ENCODE measurements at places on chromosomes 7 and 10.

DNA sequence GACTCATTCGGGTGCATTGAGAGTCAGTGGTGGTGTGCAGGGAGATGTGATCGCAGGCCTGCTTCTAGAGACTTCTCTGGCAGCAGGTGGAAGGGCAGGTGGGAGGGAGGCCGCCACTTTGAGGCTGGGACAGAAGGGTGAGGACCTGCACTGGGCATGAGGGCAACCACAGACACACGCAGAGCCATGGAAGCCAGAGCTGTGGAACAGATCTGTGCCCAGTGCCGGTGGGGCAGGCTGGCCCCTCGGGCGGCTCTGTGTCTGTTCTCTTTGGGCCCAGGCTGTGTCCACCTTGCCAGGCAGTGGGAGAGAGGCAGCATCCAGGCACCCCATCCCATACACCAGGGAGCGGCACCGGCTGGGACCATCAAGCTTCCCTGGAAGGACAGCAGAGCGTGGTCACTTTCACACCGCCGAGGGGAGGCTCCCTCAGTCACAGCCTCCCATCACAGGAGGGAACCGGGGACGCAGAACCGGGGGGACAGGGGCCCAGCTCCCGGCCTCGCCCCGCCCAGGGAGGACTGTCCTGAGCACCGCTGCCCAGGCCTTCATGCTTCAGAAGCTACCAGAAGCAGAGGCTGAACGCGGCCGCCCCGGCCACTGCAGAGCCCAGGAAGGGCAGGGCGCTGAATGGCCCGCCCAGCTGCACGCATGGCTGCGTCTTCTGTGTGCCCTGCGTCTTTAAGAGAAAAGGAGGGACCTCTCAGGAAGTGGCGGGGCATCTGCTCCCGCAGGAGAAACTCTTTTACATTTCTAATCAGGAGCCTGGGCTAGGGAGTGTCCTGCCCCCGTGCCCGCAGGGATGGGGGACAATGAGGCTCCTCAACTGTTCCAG is 32.1 kb downstream of the EN2 start:
- peak; percentile 52 for DNase-seq

- DNase-seq, result no peak
Measured at GRCh38 chr10:28058746-28059145, 59.9 kb upstream of the ODAD2 start.

DNA sequence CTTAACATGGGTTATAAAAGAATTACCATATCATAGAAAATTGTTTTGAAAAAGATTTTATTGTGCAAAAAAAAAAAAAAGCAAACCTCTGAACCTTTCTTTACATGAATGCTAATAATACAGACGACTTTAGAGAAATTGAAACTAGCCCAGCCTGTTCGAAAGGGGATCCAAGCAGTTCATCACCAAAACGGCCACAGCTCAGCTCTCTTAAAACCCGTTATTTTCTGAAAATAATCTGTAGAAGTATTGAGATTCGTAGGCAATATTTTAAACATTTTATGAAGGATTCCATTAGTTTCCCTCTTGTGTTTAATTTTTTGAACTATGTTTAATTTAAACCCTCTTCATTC is 9.9 kb upstream of the GSAP start:
- no peak for DNase-seq

- no peak for DNase-seq
Measured at GRCh38 chr7:131103997-131104396, 223.7 kb upstream of the MKLN1 start.

- no peak for DNase-seq
Measured at GRCh38 chr10:88931548-88931947, 21.0 kb downstream of the ACTA2 start.

- no peak for DNase-seq
Measured at GRCh38 chr7:2040201-2040892, 192.4 kb downstream of the MAD1L1 start.

DNA sequence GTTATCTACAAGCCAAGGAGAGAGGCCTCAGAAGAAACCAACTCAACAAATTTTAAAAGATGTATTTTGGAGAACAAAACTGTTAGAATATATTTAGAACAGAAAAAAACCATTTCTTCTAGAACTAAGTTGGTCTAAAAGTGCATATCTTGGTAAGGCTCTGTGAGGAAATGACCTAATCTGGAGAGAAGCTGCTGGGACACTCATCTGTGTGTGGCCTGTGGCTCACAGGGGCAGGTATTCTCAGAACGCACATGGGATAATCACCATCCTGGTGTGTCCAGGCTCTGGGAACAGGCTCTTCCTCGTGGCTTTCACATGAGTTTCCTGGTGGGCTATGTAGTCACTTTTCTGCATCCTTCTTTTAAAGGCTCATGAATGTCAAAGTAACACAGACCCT is 38.1 kb upstream of the PRSS1 start:
- no peak for DNase-seq

- no peak for DNase-seq
Measured at GRCh38 chr10:29723726-29724125, 89.0 kb upstream of the SVIL start.

GRCh38 chr10:99905971-99906370 is 103.8 kb downstream of the DNMBP start:
- DNase-seq, result no peak

DNA sequence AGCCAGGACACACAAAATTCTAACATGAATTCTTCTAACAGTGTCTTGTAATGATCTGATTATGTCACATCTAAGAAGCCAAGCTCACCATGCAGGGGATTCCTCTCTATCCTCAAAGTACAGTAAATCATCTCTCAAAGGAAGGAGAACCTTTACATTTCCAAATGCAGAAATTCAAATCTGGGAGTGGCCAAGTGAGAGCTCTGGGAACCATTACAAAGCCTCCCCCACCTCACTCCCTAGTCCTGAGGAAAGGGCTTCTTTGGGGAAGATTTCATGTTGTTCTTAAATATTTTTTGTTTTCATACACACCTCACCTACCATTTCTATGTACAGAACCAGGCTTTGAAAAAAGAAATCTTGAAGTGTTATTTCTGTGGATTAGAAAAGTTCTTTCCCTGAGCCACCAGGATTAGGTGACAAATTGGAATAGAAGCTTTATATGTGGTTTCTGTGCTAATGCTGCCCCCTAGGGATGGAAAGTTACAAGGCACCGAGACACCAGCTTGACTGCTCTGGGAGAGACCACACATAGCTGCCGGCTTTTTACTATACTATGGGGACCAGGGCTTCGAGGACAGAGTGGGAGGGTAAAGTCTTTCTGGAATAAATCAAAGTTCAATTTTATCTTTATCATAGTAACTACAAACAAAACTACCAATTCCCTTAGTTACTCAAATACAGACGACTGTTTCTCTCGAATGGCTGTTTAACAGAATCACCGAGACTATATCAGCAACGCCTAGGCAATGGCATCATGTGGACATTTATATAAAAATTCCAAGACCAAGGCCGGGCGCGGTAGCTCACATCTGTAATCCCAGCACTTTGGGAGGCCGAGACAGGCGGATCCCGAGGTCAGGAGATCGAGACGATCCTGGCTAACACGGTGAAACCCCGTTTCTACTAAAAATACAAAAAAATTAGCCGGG is 116.1 kb downstream of the RNF216 start:
- DNase-seq, result peak; percentile 76

GRCh38 chr7:134089446-134089845 is 37.7 kb upstream of the LRGUK start:
- no peak for DNase-seq

- DNase-seq, result no peak
Measured at GRCh38 chr7:96728139-96728538, 18.5 kb upstream of the SEM1 start.

DNA sequence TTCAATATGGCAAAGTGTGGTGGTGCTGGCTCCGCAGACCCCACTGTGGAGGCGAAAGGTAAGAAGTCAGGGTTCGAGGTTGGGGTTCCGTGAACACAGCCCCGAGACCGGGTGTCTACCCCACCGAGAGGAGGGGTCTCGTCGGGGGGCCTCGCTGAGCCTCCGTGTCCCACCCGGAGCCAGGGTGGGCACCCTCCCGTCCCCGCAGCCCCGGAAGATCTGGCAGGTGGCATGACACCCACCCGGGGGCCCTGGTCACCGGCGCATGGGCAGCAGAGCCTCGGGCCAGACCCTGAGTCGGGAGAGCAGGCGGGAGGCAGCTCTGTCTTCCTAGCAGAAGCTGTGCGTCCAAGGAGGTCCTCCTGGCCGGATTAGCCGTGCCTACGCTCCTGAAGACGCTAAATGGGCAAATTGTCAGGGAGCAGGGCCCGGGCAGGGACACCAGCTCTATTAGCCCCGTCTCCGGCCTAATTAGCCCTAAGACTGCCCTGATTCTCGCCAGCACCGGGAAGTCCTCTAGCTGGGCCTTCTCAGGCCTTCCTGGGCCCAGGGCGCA is 56.4 kb downstream of the UNCX start:
- DNase-seq, result no peak

DNA sequence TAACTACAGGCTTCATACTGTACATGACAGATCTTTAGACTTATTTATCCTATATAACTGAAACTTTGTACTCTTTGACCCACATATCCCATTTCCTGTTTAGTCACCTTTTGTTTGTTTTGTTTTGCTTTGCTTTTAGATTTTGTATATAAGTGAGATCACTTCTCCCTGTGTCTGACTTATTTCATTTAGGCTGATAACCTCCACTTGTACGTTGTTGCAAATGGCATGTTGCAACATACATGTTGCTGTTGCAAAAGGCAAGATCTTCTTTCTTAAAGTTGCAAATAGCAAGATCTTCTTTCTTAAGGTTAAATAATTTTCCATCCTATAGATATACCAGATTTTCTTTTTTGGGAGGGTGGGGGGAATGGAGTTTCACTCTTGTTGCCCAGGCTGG is 341.5 kb downstream of the OTUD1 start:
- DNase-seq, result no peak

- DNase-seq, result no peak
Measured at GRCh38 chr7:40544221-40544723, 409.5 kb downstream of the SUGCT start.

- no peak for DNase-seq
Measured at GRCh38 chr10:78316451-78316931, 282.8 kb downstream of the RPS24 start.

- no peak for DNase-seq
Measured at GRCh38 chr10:61063901-61064300, 119.9 kb upstream of the RHOBTB1 start.

- DNase-seq, result no peak
Measured at GRCh38 chr10:113122947-113123346, 172.9 kb downstream of the TCF7L2 start.

DNA sequence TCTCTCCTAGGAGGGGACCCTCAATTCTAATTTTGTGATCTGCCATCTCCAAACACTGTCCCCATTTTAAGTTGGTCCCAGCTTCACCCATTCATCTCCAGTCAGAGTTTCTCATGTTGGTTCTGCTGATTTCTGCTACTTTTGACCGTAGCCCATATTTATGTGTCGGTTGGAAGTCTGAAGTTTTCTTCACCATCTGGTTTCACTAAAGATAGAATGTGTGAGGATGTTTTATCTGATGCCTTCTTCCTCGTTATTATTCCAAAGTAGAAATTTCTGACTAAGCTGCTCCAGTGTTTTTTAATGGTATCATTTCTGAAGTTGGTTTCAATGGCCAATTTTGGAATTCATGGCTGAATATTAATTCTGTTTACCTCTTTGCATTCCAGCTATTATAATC is 21.3 kb upstream of the IFIT2 start:
- no peak for DNase-seq

DNA sequence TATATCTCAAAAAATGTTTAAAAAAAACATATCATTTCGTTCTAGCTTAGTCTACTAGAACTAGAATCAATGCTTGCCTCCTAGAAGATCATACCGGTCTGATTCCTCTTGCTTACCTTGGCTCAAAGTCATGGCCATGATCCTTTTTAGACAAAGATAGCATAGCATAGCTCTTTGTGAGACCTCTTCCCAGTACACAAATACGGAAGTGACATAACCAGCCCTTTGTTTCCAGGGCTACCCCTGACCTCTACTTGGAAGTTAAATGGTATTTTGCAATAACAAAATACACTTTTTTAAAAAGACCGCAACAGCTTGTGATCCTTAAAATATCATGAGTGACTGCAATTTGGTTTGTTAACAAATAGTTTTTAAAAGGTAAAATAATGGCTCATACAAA is 130.7 kb upstream of the NOBOX start:
- no peak for DNase-seq

GRCh38 chr10:30671026-30671616 is 41.6 kb upstream of the LYZL2 start:
- DNase-seq, result peak; percentile 38
